Ascending aorta (tissue), 2 donors: ENCODE measurements at places on chromosomes 7 and 10. TPM values are rescaled to one million over a fixed set of nuclear protein-coding genes. Genes with fewer than 3 reads are reported as not detected.

MDH2 gene
- 63.5 TPM for total RNA-seq

NFE2L3 gene
- 10.0 TPM for total RNA-seq

MRPL43 gene
- 54.5 TPM for total RNA-seq

GRCh38 chr10:102767428-102768160 is 23.8 kb downstream of the WBP1L start:
- H3K27me3 ChIP-seq, result no peaks in the 10 kb centered on the region
- no peak for DNase-seq
- H3K4me3 ChIP-seq, result no peak overlapping the region
- H3K36me3 ChIP-seq, result peaks cover 4% of the 10 kb centered on the region
- no peak overlapping the region for H3K27ac ChIP-seq
- no peaks in the 10 kb centered on the region for H3K4me1 ChIP-seq

DNA sequence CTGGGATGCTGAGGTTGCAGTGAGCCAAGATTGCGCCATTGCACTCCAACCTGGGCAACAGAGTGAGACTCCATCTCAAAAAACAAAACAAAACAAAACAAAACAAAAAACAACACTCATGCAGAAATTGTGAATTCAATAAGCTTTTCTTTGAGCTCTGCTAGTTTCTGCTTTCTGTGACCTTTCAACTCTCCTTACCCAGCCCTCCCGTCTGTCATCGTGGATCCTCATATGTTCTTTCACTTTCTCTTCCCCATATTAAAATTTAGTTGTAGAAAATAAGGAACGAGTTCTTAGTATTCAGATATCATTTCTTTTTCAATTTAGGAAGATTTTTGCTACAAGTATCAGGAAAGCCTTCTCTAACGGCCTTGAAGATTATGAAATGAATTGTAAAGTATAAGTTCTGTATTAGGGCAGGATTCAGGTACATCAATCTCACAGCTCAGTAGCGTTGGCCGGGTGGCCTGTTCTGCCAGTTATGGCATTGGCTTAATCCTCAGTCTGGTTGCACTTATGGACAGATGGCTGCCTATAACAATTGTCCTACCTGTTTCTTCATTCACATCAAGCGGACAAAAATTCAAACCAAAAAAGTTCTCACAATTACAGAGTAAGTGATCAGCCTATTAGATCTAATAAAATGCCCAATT is 1167.0 kb downstream of the SORCS3 start:
- no peaks in the 10 kb centered on the region for H3K27me3 ChIP-seq
- no peak for DNase-seq
- no peaks in the 10 kb centered on the region for H3K4me1 ChIP-seq
- H3K27ac ChIP-seq, result no peak overlapping the region
- H3K4me3 ChIP-seq, result no peak overlapping the region
- H3K36me3 ChIP-seq, result no peaks in the 10 kb centered on the region

SPDYE11 gene
- total RNA-seq, result not detected

TBXAS1 gene
- total RNA-seq, result 3.8 TPM
